Activated CD8-positive, alpha-beta memory T cell treated with anti-CD3 and anti-CD28 coated beads, Interleukin-2, amount 10 ng/mL, durations not matched to agents 7 days and 5 days (primary cell): ENCODE measurements at places on chromosomes 6 and 20. TPM values are rescaled to one million over a fixed set of nuclear protein-coding genes. Genes with fewer than 3 reads are reported as not detected.

DNA sequence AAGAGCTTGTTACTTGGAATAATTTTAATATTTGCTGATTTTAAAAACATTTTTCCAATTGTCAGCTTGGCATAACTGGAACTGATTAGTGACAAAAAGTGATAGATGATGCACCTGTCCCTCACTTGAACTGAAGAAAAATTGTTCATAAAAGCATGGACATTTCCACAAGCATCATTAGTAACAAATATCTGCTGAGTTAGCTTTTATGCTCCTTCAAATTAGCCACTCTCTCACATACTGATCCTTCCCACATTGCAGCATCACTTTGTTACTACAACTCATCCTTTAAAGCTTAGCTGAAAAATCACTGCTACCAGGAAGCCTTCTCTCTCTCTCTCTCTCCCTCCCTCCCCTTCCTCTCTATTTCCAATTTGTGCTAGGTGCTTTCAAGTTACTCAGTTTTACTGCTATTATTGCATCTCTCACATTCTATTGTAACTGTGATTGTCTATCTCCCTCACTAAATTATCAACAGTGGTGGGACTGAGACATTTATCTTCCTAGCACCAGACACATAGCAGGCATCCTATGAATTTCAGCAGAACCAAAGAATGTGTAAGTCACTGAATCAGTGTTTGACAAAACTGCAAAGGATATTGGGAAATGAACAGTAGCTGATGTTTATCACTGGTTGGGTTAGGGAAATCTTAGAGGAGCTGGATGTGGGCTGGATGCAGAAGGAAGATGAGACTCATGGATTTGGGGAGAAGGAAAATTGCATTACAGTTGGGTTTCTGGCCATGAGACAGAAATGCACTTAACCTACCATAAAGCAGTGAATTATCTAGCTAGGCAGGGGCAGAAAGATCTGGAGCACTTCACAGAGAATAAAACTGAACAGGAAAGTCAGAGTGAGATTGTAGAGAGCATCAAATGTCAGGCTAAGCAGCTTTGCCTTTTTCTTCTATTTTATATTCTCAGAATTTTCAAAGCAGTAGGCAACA lies 128.4 kb upstream of the PLN start:
- H3K4me1 ChIP-seq = no peaks in the 10 kb centered on the region
- H3K36me3 ChIP-seq = no peaks in the 10 kb centered on the region
- no peaks in the 10 kb centered on the region for H3K27me3 ChIP-seq

DNA sequence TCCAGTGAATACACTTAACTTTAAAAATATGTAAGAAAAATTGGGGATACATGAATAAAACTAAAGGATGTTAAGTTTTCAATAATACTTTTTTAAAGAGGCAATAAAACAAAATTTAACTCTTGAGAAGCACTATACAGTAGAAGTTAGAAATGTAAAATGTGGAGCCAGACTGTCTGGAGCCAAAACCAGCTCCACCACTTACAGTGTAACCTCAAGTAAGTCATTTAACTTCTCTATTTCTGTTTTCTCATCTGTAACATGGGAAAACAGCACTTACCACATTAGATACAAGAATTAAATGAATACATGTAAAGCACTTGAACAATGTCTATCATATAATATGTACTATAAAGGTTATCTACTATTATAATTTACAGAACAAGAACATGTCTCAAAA lies 6.7 kb downstream of the ATG5 start:
- peaks cover 61% of the 10 kb centered on the region for H3K4me1 ChIP-seq
- H3K4me3 ChIP-seq = no peak overlapping the region
- DNase-seq = no peak
- peaks cover 40% of the 10 kb centered on the region for H3K36me3 ChIP-seq
- no peak overlapping the region for H3K27ac ChIP-seq
- no peaks in the 10 kb centered on the region for H3K27me3 ChIP-seq

GRCh38 chr20:59938696-59939051 lies 1.4 kb downstream of the PPP1R3D start:
- peak overlapping the region; percentile 58 for H3K27ac ChIP-seq
- no peak for DNase-seq
- peaks cover 52% of the 10 kb centered on the region for H3K4me1 ChIP-seq

GRCh38 chr6:3808199-3808598 lies 41.0 kb upstream of the FAM50B start:
- DNase-seq = no peak
- H3K4me3 ChIP-seq = no peak overlapping the region

GRCh38 chr20:50579511-50579910 lies 69.3 kb downstream of the PTPN1 start:
- H3K36me3 ChIP-seq = peaks cover 63% of the 10 kb centered on the region
- H3K27ac ChIP-seq = no peak overlapping the region
- no peak for DNase-seq
- H3K4me3 ChIP-seq = no peak overlapping the region

- no peak overlapping the region for H3K4me3 ChIP-seq
- H3K4me1 ChIP-seq = no peaks in the 10 kb centered on the region
- H3K36me3 ChIP-seq = peaks cover 32% of the 10 kb centered on the region
Observed at GRCh38 chr6:138093632-138094031, 13.6 kb downstream of the PERP start.

DNA sequence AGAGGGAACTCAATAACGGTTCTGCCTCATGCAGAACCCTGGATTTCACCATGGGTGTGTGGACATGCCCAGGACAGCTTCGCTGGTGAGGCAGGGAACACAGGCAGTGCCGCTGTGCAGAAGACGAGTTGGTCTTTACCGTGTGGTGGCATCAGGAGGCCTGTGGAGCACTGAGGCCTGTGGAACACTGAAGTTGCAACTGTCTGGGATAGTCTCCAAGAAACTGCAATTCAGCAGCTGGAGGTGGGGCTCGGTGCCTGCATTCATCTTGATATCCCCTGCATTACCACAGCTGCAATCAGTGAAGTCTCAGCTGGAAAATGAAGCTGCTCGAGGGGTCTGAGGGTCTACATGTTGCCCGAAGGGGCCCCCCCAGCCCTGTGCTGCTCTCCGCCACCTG lies 202.4 kb upstream of the CDH4 start:
- no peak overlapping the region for H3K4me3 ChIP-seq
- H3K4me1 ChIP-seq = no peaks in the 10 kb centered on the region
- no peaks in the 10 kb centered on the region for H3K36me3 ChIP-seq
- no peaks in the 10 kb centered on the region for H3K27me3 ChIP-seq
- H3K27ac ChIP-seq = no peak overlapping the region

DNA sequence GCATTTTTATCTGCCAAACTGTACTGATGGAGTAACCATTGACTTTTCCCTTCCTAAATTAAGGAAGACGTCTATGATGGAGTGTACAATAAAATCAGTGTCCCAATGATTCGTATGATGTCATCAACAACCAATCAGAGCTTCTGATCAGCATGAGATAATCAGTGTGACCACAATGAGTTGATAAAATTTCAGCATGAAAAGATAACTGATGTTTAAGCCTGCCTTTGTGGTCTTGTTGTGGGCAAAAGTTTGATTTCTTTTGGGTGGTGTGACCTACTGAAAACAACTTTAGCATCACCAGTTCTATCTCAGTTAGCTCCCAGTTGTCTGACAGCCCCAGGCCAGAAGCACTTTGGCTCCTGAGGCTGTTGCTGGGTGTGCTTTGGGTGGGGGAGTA lies 3.3 kb downstream of the PCIF1 start:
- H3K4me1 ChIP-seq = peaks cover 35% of the 10 kb centered on the region
- H3K27me3 ChIP-seq = no peaks in the 10 kb centered on the region
- peak overlapping the region; percentile 71 for H3K27ac ChIP-seq
- peaks cover 21% of the 10 kb centered on the region for H3K36me3 ChIP-seq

- DNase-seq = no peak
- peak overlapping the region; percentile 47 for H3K27ac ChIP-seq
- no peaks in the 10 kb centered on the region for H3K36me3 ChIP-seq
- H3K4me3 ChIP-seq = no peak overlapping the region
- H3K4me1 ChIP-seq = peaks cover 40% of the 10 kb centered on the region
Observed at GRCh38 chr20:53917145-53918019, 153.0 kb downstream of the BCAS1 start.

DNA sequence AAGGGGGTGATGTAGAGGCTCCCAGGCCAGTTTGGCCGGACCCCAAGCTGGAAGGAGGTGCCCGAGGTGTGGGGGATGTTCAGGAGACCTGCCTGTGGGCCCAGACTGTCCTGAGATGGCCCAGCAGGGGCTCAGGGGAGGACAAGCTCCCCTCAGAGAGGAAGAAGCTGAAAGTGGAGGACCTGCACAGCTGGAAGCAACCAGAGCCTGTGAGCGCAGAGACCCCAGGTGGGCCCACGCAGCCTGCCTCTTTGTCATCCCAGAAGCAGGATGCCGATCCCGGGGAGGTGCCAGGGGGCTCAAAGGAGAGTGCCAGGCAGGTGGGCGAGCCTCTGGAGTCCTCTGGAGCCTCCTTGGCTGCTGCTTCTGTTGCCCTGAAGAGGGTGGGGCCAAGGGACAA lies 29.7 kb downstream of the ZNF831 start:
- no peaks in the 10 kb centered on the region for H3K27me3 ChIP-seq
- peaks cover 2% of the 10 kb centered on the region for H3K36me3 ChIP-seq
- H3K4me1 ChIP-seq = no peaks in the 10 kb centered on the region
- H3K27ac ChIP-seq = no peak overlapping the region
- H3K4me3 ChIP-seq = no peak overlapping the region
- DNase-seq = peak; percentile 22

DNA sequence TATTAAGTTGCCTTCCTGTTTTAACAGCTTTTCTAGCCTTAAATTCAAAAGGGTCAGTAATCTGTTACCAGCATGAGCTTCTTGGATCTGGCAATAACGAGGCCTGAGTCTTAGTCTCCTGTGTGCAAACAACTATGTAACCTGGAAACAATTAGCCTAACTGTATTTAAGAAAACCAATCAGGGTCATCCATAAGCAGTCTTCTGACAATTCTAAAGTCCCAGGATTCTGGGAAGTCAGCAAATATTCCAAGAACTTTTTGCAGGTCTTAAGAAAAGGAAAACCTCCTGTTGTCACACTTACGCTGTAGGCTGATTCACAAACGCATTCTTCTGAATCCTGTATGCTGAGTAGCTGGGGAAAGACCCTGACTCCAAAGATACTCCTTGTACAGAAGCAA lies 90.4 kb downstream of the COL12A1 start:
- H3K27me3 ChIP-seq = no peaks in the 10 kb centered on the region
- DNase-seq = no peak
- no peaks in the 10 kb centered on the region for H3K36me3 ChIP-seq
- H3K4me1 ChIP-seq = no peaks in the 10 kb centered on the region
- H3K4me3 ChIP-seq = no peak overlapping the region

The BPIFA1 gene
- total RNA-seq = not detected

The BPIFB2 gene
- total RNA-seq = not detected

The PTCRA gene
- total RNA-seq = not detected

The TSPO2 gene
- not detected for total RNA-seq
